GM18507 (cell line): ENCODE measurements at places on chromosomes 2 and 18.
A peak's percentile ranks its signal among the peaks of the same experiment; 100 is the strongest.

- no peak for DNase-seq
Measured at GRCh38 chr2:182132605-182133004, 147.0 kb downstream of the PPP1R1C start.

DNA sequence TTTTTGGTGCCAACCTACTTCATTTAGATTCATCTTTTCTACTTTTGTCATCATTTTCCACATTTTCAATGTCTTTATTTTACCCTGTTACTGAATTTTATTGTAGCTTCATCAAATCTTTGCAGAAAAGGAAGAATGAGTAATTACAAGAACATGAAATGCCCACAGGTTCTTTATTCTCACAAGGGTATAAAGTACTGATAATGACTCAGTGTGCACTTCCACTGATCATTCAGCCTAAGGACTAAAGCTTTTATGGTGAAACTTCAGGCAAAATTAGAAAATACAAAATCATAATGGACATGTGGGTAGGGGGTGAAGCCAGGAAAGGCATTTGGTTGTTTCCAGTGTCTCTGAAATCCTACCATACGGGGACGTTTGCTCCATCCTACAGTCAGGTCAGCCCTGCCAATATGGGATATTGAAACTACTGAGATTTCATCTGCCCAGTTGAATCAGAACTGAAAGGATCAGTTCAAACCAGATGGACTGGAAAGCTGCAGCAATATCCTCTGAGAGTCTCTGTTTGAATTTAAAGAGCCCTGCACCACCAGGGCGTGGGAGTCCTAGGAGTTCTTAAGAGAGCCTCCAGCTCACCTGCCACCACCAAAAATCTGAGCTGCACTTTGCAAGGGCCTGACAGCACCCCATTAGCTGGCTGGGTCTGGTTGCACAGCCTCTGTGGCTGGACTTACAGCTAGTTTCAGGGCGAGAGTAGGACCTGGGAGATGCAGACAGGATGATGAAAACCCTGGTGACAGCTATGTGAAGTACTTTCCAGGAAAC lies 390.4 kb downstream of the CMPK2 start:
- no peak for DNase-seq

- no peak for DNase-seq
Measured at GRCh38 chr2:221851531-221852045, 279.5 kb upstream of the EPHA4 start.

- no peak for DNase-seq
Measured at GRCh38 chr18:70333757-70334156, 44.9 kb downstream of the SOCS6 start.

DNA sequence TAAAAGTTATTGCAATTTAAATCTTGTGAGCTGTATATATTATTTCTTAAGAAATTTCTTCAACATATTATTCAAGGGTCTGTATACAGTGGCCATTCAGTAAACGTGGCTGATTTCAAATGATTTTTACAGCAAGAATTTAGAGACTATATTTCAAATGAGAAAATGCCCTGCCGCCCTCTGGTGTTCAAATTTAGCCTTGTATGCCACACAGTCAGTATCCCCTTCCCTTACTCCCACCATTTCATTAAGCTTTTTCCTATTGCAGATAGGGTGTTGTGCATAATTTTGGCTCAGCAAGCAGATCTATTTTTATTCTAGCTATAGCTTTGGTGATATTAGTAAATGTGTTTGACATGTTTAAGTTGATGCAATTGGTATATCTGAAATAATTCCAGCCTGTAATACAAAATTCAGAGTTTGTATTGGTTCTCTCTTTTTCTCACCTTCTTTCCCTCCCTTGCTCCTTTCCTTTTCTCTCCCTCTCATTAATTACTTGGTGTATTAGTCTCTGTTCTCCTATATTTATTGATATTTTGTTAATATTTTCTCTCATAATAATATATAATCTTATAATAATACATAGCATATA lies 22.8 kb upstream of the SCN7A start:
- DNase-seq, result no peak

- DNase-seq, result no peak
Measured at GRCh38 chr2:28268386-28268785, 124.3 kb upstream of the FOSL2 start.

GRCh38 chr2:174870787-174871186 lies 106.5 kb upstream of the CHRNA1 start:
- no peak for DNase-seq

- DNase-seq, result no peak
Measured at GRCh38 chr2:226396541-226396940, 403.1 kb downstream of the IRS1 start.

DNA sequence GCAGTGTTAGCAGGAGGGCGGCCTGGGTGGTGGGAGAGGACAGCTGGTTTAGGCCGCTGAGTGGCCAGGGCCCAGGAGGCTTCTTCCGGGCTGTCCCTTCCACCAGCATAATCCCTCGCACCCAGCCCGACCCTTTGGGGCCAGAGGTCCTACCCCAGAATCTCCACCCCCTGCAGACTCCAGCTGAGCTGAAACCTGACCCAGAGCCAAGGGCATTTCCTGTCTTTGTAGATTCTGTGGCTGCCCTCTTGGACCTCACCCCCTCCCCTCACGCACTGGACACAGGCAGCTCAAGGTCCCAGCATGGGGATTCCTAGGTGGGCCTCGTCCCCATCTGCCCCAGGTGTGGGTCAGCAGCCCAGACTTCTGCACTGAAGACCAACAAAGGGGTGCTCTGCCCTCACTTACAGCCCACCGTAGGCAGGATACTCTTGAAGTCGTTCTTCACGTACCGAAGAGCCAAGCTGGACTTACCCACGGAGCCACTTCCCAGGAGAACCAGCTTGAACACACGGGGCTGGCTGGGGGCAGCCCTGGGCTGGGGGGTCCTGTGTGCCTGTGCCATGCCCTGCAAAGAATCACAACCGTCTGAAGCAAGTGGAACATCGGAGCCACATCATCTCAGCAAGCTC lies 4.8 kb downstream of the RAB17 start:
- no peak for DNase-seq

DNA sequence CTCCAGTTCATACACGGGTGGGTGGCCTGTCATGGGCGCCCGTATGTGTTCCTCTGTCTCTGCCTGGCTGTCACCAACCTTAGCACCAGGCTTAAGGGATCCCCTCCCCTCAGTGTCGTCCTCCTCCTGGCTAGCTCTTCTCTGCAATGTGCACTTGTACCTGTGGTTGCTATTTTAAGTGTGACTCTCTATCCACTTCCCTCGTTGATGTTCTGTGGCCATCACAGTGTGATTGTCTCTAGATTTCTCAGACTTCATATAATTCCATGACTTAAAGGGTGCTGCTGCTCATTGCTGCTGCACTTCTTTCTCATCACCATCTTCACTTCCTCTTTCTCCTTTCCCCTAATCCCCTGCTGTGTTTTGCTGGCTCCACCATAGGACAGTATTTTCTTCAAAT lies 143.4 kb downstream of the EML6 start:
- peak; percentile 3 for DNase-seq

DNA sequence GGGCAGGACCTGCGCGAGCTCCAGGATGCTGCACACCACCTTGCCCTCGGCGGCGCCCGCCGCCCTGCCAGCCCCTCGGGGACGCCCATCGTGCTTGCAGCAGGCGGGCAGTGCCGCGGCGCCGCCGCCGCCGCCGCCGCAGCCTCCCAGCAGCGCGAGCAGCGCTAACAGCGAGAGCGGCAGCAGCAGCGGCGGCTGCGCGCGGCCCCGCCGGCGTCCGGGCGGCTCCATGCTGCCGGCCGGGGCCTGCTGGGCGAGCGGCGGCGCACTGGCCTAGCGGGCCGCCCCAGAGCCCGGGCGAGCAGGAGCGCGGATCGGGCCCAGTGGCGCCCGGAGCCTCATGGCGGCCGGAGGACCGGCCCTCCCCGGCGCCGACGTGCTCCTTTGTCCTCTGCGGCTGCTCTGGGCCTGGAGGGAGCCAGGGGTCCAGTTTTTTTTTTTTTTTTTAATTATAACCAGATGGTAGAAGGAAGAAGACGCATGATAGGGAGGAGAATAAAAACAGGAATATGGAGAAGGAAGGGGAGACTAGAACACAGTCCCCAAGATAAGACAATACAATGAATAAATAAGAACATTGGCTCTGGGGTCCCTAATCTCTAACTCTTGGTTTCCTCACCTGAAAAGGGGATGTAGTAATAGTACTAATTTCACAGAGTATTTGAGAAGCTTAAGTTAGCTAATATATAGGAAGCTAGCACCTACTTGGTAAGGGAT lies 17.1 kb upstream of the ANKRD62 start:
- no peak for DNase-seq

GRCh38 chr2:27316655-27317412 lies 6.1 kb downstream of the MPV17 start:
- DNase-seq, result no peak

DNA sequence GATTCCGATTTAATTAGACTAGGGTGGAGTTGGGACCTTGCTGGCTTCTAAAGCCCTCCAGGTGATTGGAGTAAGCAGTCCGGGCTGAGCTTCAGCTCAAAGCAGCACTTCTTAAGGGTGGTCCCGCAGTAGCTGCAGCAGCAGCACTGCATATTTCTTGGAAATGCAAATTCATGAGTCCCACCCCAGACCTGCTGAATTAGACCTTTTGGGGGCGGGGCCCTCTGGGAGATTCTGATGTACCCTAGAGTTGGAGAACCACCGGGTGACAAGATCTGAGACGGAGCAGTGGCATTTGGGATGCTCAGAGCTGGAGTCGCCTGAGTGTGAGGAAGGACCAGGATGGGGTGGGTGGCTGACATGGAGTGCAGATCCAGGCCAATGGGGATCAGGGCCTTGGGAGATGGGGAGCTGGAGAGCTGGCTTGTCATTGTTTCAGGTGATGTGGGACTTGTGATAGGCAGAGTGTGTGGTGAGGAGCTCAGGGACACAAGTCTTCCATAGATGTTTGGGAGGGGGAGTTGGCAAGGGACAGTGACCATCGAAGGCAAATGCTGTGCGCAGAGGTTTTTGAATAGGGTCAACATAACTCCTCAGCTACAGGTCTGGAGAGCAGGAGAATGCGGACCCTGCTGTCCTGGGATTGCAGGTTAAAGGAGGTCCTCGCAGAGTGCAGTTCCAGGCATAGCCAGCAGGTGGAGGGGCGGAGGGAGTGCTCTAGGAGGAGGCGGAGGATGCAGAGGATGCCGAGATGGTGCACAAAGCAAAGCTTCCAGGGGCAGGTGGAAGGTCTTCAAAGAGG lies 130.9 kb upstream of the RAB12 start:
- DNase-seq, result peak; percentile 48

DNA sequence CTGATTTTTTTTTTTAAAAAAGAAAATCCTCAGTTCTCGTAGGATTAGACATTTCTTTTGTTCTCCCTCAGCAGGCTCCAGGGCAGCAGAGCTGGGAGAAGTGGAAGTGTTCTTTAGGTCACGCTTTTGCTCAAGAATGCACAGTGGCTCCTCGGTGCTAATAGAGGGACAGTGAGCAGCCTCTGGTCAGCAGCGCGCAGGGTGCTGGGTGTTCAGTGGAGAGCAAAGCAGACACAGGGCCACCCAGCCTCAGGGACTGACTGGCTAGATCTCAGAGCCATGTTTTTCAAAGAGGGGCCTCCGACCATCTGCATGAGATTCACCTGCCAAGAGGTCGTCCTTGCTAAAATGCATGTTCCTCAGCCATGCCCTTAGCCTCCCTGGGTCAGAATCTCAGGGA lies 218.8 kb downstream of the HAUS1 start:
- DNase-seq, result no peak

GRCh38 chr2:32688541-32688940 lies 60.7 kb downstream of the TTC27 start:
- DNase-seq, result no peak
